Right cardiac atrium (tissue), 5 donors: ENCODE measurements at places on chromosomes 4 and X. TPM values are rescaled to one million over a fixed set of nuclear protein-coding genes. Genes with fewer than 3 reads are reported as not detected.

DNA sequence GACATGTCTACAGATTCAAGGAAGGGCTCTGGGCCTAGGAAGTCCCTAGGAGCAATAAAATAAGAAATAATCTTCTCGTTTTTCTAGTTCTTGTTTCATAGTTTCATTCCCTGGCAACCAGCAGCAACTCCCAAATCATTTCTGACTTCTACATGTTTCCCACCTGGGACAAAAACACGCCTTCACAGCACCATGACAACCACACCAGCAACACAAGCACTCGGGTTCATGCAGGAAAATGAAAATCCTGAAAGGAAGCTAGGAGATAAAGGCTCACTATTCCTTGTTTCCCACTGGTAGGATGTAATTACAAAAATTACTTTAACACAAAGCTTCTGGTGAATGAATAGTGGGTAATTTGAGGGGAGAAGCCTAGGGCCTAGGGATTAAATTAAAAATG is 158.9 kb downstream of the ADAMTS3 start:
- DNase-seq: no peak

STBD1 gene
- polyA plus RNA-seq: 33.8 TPM

DNA sequence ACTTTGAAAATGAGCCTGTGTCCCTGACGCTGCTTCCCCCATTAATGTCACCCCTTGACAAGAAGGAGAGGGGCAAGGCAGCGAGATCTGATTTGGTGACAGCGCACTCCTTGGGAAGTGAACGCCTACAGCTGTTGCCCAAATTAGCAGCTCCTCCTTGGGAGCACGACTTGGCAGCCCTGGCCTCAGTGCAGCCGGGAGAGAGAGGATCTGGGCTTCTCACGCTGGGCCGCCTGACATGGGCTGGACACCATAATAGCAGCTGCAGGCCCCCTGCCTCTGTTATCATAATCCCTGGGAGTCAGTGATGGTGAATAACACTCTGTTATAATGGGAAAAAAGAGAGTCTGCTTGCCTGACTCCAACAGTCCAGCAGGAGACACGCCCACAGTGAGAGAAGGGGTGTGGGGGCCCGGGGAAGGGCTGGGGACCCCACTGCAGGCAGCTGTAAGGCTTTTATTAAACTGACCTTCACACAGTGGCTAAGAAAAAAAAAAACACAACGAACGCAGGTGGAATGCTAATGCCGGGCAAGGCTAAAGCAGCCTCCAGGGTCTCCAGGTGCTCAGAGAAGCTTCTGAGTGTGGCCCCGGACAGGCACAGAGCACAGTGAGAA is 73.3 kb downstream of the PSAPL1 start:
- peak; percentile 76 for DNase-seq

- DNase-seq: no peak
Measured at GRCh38 chr4:169399976-169400767, 129.4 kb upstream of the SH3RF1 start.

GRCh38 chrX:10929747-10930146 is 181.4 kb upstream of the HCCS start:
- DNase-seq: no peak

DNA sequence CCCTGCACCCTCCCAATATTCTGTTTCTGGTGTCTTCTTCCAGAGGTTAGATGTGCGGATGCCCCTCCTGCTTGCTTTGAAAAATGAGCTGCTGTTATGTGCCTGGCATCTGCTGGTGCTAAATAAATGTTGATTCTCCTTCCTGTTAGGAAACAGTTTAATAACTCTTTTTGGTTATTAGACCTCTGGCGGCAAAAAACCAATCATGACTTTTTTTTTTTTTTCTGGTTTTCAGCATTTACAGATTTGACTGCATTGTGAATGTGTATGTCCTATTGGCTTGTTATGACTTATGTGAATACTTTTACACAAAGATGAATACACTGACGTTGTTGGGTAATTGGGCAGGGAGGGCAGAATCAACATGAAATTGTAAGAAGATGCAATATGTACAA is 13.6 kb upstream of the TMEM156 start:
- no peak for DNase-seq

GRCh38 chr4:93451954-93452353 is 376.6 kb upstream of the ATOH1 start:
- DNase-seq: no peak

GRCh38 chr4:23169608-23170311 is 477.0 kb downstream of the GBA3 start:
- DNase-seq: no peak

GRCh38 chrX:15674514-15674840 is 9.9 kb upstream of the CLTRN start:
- no peak for DNase-seq

DNA sequence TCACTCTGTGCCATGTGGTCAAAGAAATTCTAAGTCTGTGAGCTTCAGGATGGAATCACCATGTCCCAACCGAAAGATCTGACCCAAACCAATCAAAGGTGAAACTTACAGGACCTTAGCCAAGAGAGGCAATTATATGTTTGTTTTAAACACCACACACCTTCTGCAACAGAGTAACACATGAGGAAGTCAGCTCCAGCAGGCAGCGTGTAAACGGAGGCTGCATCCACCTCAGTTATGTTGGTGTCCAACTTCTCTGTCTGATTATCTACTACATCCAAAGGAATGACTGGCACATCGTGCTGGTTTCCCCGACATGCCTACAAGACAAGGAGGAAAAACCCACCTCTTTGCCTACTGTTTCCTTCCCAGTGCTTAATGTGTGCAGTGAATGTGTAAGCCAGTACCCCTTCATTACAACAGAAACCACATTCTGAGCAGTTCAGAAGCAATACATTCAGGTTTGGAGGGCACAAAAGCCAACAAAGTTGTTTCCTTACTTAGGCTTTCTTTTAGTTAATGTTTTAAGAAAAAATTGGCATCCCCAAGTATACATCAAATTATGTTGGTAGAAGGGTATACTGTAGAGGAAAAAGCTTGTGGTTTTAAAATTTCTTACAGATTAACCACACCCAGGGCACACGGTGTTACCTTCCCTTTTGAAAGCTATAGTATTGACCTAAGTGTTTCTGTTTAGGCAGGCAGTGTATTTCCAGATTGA is 12.4 kb downstream of the CASP6 start:
- DNase-seq: no peak

FAM149A gene
- polyA plus RNA-seq: 7.9 TPM

MAOB gene
- polyA plus RNA-seq: 59.7 TPM

NDST4 gene
- polyA plus RNA-seq: not detected

TBX22 gene
- polyA plus RNA-seq: 0.07 TPM

DNA sequence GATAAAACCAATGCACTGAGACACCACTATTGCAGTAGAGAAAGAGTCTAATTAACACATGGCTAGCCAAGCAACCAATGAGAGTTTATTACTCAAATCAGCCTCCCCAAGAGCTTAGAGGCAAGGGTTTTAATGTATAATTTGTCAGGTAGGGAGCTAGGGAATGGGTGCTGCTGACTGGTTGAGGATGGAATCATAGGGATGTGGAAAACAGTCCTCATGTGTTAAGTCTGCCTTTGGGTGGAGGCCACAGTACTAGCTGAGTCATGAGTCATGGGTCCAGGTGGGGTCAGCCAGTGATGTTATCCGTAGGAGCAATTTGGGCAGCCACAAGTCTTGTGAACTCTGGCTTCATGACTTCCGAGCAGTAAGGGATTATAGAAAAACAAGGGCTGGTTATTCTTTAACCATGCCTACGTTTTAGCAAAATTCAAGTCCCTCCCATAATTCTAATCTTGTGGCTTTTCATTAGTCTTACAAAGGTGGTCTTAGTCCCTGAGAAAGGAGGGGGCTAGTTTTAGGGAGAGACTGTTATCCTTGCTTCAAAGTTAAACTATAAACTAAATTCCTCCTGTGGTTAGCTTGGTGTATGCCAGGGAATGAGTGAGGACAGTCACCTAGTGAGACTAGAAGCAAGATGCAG is 25.1 kb upstream of the PLAC8 start:
- DNase-seq: no peak

SHROOM2 gene
- polyA plus RNA-seq: 0.66 TPM

DNA sequence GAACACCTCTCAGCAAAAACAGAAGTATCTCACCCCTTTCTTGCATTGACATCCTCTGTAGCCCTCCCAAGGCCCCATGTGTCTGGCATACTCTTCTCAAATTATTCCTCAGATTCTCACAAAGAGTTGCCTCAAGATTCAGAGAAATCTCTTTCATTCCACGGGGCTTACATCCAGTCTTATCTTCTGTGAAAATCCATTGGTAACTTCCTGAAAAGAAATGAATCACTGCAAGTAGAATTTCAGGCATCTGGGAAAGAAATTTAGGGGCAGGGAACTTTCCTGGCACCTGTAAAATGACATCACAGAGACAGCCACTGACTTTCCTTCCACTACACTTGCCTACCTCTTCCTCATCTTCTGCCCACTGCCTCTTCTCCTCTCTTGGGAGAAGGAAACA is 182.5 kb upstream of the ARHGEF9 start:
- DNase-seq: no peak

DNA sequence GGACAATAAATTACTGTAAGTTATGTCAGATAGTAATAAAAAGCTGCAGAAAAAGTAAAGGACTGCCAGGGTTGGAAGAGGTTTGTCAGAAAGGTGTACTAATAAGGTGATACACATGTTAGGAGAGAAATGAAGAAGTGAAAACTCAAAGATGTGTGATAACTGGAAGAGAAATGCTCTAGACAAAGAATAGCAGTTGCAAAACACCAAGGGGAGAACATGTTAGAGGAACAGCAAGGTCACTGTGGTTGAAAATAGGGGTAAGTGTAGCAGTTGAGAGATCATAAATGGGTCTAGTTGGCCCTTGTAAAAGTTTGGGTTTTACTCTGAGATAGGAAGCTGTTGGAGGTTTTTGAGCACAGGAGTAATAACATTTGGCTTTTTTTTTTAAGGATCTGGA is 46.9 kb downstream of the HSPA4L start:
- DNase-seq: no peak

DNA sequence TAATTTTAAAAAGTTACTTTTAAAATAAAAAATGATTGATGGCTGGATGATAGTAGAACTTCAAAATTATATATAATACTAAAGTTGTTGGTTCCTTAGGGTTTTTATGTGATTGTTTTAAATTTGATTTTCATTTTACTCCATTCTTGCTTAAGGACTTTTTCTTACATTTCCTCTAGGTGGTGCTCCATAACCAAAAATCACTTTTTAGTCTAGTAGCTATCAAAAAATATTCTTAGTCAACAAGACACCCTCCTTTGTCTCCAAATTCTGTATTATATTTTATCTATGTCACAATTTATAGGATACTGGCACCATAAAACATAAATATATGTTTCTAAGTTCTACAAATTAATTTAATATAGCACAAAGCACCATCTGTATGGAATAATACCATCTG is 67.2 kb upstream of the BRWD3 start:
- no peak for DNase-seq
